ENCODE measurements at places on chromosomes 3 and 15.

- DNase-seq = no peak
Measured at GRCh38 chr3:167736264-167736787, 805 bp downstream of the SERPINI1 start.

DNA sequence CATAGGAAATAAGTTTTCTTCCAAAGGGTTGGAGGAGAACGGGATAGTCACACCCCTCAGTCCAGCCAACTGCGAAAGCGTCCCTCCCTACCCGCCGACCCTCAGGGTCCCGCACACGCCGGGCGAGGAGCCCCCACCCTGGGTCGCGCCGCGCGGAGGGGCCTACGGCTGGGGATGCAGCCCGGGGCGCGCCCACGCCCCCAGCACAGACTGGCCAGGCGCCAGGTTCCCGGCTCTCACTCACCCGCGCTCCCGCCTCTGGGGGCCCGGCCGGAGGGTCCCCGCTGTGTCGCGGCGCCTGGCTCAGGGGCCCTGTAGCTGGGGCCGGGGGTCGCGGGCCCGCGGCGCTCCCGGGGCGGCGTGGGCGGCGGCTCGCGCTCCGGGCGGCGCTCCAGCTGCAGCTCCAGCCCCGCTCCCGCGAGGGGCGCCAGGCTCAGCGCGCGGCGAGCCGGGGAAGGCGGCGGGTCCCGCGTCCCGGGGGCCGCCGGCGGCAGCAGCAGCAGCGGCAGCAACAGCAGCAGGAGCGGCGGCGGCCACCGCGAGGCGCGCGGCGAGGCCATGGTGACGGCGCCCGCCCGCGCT lies 375 bp downstream of the HEG1 start:
- DNase-seq = no peak

DNA sequence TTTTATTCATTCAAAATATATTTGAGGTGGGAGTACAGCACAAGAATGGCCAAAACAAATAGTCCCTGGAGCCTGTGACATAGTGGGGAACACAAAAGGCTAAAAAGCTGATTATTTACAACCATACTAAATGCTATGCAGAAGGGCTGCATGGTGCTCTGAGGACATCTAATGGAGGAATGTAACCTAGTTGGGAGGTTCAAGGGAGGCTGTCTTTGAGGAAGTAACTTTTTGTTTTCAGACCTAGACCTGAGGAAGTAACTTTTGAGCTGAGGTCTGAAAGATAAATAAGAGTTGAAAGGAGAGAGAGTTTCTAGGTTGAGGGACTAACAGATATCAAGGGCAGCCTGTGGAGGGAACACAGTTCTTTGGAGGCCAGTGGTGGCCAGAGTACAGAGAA lies 34.8 kb upstream of the RASA2 start:
- peak; percentile 73 for DNase-seq

- peak; percentile 76 for DNase-seq
Measured at GRCh38 chr15:51621936-51622603, 501 bp downstream of the DMXL2 start.

Data from iris pigment epithelial cell (primary cell).